NCI-H1694 treated with DMSO at 0.1 percent for 48 hours (cell line): ENCODE measurements at places on chromosomes 3 and 15.

GRCh38 chr3:193971261-193971751 lies 164.6 kb upstream of the HES1 start:
- no peak for DNase-seq

DNA sequence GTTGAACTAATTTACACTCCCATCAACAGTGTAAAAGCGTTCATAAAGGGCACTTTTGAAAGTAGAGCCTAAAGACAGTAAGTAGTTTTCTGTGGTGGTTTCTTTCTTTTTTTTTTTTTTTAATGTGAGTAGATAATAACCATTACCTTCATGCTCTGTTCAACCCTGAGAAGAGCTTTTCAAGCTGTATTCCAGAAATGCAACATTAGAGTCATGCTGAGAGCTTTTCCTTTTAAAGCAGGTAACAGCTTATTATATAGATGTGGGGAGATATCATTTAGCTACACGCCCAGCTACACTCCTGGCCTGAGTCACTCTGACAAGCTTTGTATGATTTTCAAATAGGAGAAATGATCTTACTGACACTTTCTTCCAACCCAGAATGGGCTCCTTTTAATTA lies 96.2 kb upstream of the ARHGEF26 start:
- DNase-seq: no peak

DNA sequence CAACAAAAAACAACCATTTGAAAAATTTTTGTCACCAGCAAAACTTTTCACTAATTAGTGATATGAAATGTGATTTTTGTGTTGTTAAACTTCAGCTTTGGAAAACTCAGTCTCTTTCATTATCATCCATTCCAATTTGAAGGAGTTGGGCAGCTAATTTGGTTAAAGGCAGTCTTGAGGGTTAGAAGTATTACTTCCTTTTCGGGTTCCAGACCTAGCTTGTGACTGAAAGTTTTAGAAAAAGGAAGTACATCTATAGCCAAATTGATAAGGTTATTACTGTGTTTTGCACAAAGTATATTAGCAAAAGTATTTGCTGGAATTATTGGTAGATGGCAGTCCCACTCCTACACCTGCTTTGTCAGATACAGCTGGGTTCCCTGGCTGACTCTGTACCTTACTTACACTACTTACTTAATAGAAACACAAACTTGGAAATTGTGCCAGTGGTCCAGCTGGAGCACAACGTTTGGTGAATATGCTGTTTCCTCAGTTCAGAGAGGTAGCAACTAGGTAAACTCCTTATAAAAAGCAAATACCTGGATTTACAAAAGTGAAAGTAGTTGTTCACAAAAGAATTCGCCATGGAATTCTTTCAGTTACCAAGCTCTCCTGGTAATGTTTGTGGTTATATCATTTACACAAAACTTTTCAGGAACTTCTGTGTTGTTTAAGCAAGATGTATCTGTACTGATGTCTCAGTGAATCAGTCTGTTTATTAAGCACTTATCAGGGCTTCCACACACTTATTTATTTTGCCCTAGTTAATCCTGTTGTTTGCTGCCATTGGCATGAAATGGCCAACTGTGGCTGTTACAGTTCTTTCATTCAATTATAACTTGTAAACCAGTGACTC lies 31.6 kb downstream of the TIPARP start:
- no peak for DNase-seq

DNA sequence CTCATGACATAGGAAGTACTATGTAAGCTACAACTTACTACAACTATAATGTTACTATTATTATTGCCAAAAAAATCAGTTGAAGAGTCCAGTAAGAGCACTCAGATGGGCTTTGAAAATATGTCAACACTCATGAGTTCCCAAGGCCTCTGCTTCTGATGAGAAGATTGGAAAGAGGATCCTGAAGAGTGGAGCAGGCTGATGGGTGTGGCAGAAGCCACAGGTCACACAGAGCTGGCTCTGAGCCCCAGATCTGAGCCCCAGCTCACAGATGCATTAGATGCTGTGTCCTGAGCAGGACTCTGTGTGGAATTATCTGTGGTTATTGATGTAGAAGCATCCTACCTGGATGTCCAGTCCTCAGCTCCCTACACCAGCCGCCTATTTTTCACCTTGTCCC lies 65.6 kb downstream of the SPSB4 start:
- no peak for DNase-seq

GRCh38 chr3:58207954-58208353 lies 2.8 kb downstream of the DNASE1L3 start:
- DNase-seq: no peak

GRCh38 chr15:38425269-38425668 lies 28.7 kb upstream of the FAM98B start:
- no peak for DNase-seq

DNA sequence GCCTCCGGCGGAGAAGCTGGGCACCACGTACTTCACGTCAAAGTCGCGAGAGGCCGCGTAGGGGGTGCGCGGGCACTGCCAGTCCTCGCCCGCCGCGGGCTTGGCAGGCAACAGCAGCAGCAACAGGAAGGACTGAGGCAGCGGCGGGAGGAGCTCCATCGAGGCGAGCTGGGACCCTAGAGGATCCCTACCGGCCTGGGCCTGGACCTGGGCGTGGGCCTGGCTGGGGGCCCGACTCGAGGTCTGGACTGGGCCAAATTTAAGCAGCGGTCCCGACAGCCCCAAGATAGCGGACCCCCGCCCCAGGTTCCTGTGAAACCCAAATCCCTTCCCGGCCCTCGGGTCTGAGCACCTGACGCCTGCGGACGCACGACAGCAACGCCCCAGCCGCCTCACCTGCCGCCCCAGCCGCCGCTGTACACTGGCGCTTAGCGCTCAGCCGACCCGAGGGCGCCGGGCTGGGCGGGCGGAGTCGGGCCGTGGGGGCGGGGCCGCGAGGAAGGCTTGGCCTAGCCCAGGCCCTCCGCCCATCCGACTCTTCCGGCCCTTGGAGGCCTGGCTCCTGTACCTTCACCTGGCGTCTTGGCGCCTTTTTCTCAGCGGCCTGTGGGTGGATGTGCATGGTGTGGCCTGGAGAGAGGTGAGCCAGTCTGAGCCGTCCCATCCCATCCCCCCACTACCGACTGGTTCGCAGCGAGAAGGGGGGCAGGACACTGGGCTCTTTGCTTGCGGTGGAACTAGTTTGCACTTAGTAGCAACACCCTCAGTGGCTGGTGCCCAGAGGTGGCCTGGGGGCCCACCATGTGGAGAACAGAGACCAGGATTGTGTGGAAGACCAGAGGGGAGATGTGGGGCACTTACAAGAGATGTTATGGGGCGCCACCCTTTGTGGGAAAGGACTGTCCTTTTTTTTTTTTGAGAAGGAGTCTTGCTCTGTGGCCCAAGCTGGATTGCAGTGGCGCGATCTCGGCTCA lies at the start of gene MST1R:
Gene MST1R (minus strand): TSS at position 423 of the 974 bp plus-strand sequence. CDS start 264 bp downstream, at position 159.
- DNase-seq: no peak

- peak; percentile 32 for DNase-seq
Measured at GRCh38 chr15:36426691-36427090, 152.7 kb upstream of the CDIN1 start.

GRCh38 chr3:48408823-48409281 lies 21.0 kb downstream of the PLXNB1 start:
- no peak for DNase-seq

- no peak for DNase-seq
Measured at GRCh38 chr15:59053482-59053881, 51.5 kb upstream of the CCNB2 start.

DNA sequence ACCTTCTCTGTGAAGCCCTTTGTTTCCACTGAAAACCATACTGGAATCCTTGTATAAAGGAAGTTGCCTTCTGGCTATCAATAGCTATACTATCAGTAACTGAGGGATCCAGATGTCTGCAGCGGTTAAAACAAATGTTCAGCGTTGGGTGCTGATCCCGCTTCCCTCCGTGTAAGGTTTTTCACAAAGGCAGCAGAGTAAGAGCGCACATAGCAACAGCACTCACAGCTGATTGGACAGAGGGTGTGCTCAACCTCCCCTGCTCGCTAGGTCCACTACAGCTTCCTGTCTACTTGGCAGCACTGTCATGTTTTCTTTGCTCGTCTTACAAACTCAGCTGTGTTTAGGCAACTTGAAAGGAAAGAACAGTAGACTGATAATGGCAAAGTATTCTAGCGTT lies 27.3 kb downstream of the ATOSA start:
- DNase-seq: no peak

- DNase-seq: no peak
Measured at GRCh38 chr3:172132159-172132586, 92.8 kb downstream of the FNDC3B start.

DNA sequence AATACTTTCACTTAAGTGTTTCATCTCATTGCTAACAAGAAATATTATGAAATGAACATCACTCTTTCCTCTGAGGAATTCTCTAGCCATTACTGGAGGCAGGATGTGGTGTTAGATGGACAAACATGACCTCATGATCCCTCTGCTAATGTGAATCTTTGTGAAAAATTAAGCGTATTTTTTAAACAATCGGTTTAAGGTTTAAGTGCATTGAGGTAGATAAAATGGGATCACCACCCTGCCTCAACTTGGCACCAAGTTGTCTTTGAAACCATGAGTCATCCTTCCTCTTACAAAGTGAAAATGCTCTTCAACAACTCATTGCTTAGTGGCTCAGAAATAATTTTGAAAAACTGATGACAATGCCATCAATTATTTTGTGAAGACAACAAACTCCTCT lies 76.0 kb upstream of the DCBLD2 start:
- DNase-seq: no peak

DNA sequence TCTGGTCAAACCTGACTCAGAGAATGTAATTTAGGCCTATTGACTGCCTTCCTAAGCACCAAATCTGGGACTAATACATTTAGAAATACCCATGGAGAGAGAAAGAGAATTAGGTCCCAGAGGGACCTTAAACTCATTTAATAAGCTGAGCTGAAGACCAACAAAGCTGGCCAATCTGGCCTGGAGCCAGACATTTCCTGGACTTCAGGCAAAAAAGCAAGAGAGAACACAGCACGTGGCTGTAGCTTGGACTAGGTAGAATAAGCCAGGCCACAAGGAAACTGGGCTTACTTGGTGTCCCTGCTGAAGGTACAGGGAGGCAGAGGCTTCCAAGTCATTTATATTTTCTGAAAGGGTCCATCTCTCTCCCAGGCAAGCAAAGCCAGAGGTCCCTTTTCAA lies 88.1 kb downstream of the RTP4 start:
- DNase-seq: no peak

DNA sequence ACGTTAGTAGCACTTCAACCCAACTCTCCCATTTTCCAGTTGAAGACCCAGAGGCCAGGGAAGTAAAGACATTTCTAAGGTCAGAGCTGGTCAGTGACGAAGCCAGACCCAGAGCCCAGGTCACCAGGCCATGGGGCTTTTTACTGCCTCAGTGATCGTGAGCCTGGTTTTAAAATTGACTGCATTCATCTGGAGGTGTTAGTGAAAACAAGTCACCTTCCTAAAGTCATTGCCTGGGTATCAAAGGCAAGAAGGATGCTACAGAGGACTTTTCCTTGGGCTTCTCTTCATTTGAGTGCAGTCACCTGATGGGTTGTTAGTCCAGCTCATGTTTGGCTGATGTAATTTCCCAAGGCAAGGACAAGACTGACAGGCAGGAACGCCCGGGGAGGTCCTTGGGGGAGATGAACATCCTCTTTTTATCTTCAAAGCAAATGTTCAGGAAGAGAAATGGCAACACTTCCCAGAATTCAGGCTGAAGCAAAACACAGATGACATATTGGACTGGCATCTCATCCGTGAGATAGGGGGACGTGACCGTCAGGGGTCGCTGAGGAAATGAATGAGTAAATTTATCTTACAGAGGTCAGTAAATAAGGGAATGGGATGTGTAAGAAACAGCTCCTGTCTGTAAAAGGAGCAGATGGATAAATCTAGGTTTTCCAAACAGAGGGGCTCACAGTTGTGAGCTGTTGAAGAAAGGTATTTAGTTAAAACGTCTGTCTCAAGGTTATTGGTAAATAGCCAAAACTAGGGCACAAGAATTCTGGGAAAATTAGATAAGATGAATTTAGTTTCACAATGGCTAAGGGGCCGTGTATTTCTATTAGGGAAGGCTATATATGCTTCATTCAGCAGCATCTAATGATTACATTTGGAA lies 201.2 kb downstream of the OPA1 start:
- no peak for DNase-seq

- DNase-seq: no peak
Measured at GRCh38 chr3:166799-167198, 29.8 kb upstream of the CHL1 start.

GRCh38 chr15:67735896-67736295 lies 89.4 kb upstream of the SKOR1 start:
- no peak for DNase-seq

GRCh38 chr15:63931556-63931955 lies 97.8 kb upstream of the HERC1 start:
- DNase-seq: no peak

DNA sequence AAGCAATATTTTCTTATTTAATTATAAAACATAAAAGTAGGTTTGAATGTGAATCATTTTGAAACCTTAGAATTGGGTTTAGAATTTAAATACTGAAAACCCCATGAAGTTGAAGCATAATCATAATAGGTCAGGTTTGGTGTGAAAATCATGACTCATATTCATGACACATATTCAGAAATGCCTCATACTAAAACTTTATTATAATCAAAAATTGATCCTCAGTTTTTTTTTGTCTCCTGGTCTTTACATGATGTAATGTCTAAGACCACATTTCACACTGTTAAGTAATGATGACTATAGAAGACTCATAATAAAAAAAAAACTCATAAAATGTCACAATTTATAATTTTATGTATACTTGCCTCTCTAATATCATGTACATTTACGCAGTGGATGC lies 190.4 kb downstream of the FOXP1 start:
- no peak for DNase-seq

DNA sequence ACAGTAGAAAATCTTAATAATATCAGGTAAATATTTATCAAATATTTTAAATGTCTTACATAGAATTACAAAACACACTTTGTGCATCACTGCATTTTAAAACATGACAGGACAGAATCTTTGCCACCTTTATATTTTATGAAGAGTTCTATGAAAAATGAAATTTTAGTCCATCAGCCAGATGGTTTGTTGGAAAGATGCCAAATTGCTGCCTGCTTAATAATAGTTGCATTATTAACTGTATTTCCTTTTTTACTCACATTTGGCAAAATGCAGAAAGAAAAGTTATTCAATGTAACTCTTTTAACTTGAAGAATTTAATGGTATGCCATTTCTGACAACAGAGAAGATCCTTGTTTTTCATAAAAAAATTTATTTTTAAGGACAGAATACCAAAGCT lies 1271.6 kb downstream of the NSUN3 start:
- no peak for DNase-seq

GRCh38 chr3:53151870-53152660 lies 8.9 kb upstream of the PRKCD start:
- no peak for DNase-seq

- no peak for DNase-seq
Measured at GRCh38 chr15:50798684-50799083, 33.2 kb upstream of the SPPL2A start.

DNA sequence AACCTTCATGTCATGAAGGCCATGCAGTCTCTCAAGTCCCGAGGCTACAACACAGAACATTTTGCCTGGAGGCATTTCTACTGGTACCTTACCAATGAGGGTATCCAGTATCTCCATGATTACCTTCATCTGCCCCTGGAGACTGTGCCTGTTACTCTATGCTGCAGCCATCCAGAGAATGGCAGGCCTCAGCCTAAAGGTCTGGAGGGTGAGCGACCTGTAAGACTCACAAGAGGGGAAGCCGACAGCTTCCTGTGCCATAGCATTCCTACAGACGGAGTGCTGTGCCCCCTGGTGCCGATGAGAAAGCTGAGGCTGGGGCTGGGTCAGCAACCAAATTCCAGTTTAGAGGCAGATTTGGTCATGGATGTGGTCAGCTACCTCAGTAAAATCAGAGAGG lies 51.3 kb upstream of the CADPS start:
- no peak for DNase-seq
